ENCODE measurements at places on chromosomes 13 and 19. TPM values are rescaled to one million over a fixed set of nuclear protein-coding genes. Genes with fewer than 3 reads are reported as not detected.

DNA sequence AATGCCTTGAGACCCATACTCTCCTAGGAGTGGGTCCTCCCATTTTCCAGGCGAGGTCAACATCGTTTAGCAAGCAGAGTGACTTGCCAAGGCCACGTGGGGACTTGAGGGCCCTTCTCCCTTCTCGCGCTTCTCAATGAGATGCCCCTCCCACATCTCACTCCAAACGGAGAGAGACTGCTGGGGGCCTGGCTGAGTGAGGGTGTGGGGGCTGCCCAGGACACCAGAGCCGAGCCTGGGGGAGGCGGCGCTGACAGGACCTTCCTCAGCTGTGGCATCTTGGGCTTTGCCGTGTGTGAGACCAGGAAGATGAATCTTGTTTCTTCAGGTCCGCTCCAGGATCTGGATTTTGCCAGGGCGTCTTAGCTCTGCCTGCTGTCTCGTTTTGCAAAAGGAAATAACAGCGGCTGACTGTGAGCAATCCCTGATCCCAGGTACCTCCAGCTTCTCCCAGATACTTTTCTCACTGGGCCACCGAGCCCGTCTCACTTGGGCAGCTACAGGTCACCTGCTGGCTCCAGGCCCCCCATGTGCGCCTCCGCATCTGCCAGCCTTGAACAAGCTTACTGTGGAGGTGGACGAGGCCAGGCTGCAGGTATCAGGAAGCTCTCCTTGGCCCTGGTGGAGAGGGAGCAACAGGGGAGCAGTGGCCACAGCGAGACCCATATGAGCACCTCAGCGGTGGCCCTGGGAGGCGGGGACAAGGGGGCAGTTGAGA lies 6.0 kb downstream of the COX6B2 start:
- peaks cover 14% of the 10 kb centered on the region for H3K36me3 ChIP-seq
- peaks cover 15% of the 10 kb centered on the region for H3K4me1 ChIP-seq
- peaks cover 19% of the 10 kb centered on the region for H3K27me3 ChIP-seq

DNA sequence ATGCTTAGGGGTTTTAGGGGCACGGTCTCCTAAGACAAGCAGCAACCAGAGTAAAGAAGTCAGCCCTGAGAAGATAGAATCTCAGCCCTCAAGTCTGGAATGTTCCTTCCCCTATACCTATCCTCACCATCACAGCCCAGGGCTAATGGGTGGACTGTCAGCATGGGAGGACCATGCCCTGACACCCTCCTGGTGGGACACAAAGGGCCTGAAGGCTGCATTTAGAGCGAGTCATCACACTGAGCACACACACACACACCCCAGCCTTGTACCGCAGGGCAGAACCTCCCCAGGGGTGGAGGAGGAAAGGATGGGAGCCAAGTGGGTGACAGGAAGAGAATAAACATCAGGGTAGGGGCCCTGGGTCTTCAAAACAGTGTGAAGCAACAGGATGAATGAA lies 174.8 kb upstream of the SERP2 start:
- H3K4me1 ChIP-seq = no peaks in the 10 kb centered on the region
- DNase-seq = no peak
- no peaks in the 10 kb centered on the region for H3K36me3 ChIP-seq
- H3K4me3 ChIP-seq = no peak overlapping the region

GRCh38 chr13:77596777-77597176 lies 61.3 kb downstream of the SCEL start:
- DNase-seq = no peak
- no peaks in the 10 kb centered on the region for H3K4me1 ChIP-seq

- H3K36me3 ChIP-seq = no peaks in the 10 kb centered on the region
- no peak overlapping the region for H3K27ac ChIP-seq
- no peaks in the 10 kb centered on the region for H3K4me1 ChIP-seq
- no peak for DNase-seq
Measured at GRCh38 chr13:81779876-81780275, 1439.0 kb upstream of the SPRY2 start.

DNA sequence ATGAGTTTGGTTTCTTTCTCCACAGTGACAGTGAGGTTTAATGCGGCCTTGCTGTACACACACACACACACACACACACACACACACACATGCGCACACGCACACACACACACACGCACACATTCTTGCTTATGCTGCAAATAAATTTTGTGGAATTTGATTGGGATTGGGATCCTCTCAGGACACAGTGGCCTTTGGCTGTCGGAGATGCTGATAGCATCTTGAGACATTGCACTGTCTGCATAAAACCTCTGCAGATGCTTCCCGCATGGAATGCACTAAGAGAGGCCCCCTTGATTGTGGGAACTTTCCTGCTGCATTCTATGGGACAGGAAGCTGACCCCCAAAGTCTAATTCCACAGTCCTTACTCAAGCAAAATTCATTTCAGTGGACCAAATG lies 145.6 kb downstream of the FLT1 start:
- H3K36me3 ChIP-seq = no peaks in the 10 kb centered on the region
- no peak overlapping the region for H3K4me3 ChIP-seq
- H3K27me3 ChIP-seq = no peaks in the 10 kb centered on the region
- no peak overlapping the region for H3K27ac ChIP-seq

DNA sequence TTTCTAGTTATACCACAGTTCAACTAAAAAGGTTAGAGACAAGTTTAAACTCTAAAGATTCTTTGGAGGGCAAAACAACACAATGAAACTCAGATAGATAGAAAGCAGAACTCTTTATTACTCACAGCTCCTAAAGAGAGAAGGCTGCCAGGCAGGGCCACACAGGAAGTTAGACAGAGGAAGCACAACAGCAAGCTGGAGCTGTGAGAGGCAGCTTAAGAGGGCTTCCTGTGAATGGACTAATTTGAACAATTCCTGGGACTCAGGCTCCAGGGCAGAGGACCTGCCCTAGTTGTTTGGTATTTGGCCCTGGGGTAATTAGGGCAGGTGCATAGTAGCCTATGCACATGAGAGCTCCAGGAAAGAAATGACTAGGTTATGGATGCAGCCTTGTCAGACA lies 803.6 kb downstream of the DIAPH3 start:
- no peaks in the 10 kb centered on the region for H3K27me3 ChIP-seq
- DNase-seq = no peak
- H3K4me1 ChIP-seq = no peaks in the 10 kb centered on the region

- H3K36me3 ChIP-seq = no peaks in the 10 kb centered on the region
- no peaks in the 10 kb centered on the region for H3K4me1 ChIP-seq
- H3K27me3 ChIP-seq = no peaks in the 10 kb centered on the region
- no peak for DNase-seq
Measured at GRCh38 chr13:84659359-84659661, 777.0 kb upstream of the SLITRK1 start.

DNA sequence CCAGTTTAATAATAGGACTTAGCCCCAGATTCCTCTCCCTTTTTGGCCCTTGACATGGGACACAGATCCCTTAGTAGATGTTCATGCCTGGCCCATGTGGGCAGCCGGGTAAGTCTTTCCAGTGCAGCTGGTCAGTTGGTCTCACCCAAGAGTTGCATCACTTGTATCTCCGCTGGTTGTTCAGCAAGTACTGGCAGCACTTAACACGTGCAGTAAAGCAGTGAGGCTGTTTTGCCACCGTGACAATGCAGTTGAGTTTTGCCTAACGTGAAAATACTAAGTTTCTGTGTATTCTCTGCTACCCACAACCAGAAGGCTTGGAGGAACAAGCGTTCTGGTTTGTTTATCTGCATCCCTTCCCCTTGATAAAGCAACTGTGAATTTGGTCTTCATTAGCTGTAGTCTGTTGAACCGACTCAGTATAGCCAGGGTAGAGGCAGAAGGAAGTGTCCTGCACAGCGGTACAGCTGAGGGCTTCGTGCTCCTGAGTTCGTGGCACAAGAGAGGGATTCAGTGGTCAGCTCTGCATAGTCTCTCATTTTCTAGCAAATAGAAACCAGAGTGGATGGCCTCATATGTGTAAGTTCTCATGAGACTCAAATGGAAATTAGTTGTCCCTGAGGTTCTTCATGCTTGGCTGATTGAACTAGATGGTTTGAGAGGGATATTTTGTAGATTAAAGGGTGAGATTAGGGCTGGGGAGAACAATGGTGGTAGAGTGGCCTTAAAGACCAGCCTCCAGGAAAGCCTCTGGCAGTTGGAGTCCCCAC lies 50.3 kb downstream of the ARHGEF7 start:
- H3K4me3 ChIP-seq = no peak overlapping the region
- H3K36me3 ChIP-seq = peaks cover 12% of the 10 kb centered on the region
- no peak for DNase-seq

DNA sequence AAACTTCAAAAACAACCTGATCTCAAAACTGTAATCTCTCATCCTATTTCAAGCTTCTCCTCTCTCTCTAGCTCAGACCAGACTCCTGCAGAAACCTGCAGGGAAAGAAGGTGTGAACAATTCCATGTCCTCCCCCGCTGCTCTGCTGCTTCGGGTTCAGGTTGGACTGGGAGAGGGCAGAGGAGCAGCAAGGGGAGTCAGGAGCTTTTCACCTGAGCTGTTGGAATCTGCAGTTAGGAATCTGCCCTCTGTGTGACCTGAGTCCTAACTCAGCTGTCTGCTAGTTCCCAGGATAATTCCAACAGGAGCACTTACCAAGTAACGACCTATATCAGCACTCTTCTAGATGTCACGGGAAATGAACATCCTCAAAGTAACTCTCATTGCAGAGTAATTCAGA lies 118.3 kb downstream of the DNAJC15 start:
- H3K4me1 ChIP-seq = no peaks in the 10 kb centered on the region
- no peaks in the 10 kb centered on the region for H3K27me3 ChIP-seq
- H3K27ac ChIP-seq = no peak overlapping the region

DNA sequence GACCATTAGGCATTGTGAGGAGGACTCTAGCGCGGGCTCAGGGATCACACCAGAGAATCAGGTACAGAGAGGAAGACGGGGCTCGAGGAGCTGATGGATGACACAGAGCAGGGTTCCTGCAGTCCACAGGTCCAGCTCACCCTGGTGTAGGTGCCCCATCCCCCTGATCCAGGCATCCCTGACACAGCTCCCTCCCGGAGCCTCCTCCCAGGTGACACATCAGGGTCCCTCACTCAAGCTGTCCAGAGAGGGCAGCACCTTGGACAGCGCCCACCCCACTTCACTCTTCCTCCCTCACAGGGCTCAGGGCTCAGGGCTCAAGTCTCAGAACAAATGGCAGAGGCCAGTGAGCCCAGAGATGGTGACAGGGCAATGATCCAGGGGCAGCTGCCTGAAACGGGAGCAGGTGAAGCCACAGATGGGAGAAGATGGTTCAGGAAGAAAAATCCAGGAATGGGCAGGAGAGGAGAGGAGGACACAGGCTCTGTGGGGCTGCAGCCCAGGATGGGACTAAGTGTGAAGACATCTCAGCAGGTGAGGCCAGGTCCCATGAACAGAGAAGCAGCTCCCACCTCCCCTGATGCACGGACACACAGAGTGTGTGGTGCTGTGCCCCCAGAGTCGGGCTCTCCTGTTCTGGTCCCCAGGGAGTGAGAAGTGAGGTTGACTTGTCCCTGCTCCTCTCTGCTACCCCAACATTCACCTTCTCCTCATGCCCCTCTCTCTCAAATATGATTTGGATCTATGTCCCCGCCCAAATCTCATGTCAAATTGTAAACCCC lies 2.8 kb upstream of the CEACAM5 start:
- no peaks in the 10 kb centered on the region for H3K4me1 ChIP-seq
- DNase-seq = peak; percentile 17
- H3K4me3 ChIP-seq = no peak overlapping the region
- H3K27ac ChIP-seq = no peak overlapping the region
- no peaks in the 10 kb centered on the region for H3K27me3 ChIP-seq
- no peaks in the 10 kb centered on the region for H3K36me3 ChIP-seq

MEIOSIN gene
- not detected for total RNA-seq

ZNF808 gene
- 37.9 TPM for total RNA-seq

ACER1 gene
- total RNA-seq = not detected

LILRB3 gene
- 23.0 TPM for total RNA-seq
